ENCODE measurements at places on chromosomes 12 and 14.

DNA sequence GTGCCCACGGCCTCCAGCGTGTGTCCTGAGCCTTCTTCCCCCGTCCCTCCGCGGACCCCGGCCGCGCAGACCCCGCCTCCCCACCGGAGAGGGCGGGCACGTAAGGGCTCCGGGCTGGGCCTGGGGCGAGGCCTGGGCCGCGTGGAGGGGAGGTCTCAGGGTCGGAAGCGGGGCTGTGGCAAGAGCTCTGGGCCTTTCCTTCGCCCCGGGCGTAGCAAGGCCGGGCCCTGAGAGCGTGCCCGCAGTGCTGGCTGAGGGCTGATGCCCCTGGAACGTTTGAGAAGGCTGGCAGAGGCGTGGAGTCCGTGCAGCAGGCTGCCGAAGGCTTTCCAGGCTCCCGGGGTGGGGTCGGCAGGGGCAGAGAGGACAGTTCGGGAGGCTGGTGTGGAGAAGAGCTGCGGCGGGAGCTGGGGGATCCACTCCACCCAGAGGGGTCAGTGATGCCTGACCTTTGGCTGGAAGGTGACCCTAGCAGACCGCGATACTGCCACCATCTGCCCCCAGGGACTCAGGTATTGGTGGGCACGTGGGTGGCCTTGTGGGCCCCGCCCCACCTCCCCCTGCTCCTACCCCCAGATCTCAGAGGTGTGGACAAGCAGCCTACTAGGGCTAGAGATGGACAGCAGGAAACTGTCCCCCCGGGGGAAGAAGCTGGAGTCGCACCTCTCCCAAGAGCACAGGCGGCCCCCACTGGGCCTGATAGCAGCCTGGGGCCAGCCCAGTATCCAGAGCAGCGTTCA, 558 bp downstream of the TEX22 start:
- DNase-seq, result no peak

- DNase-seq, result no peak
Measured at GRCh38 chr14:104928391-104929133, 3.9 kb downstream of the PLD4 start.

GRCh38 chr14:75794615-75795038, 133.6 kb downstream of the TTLL5 start:
- DNase-seq, result peak; percentile 4

DNA sequence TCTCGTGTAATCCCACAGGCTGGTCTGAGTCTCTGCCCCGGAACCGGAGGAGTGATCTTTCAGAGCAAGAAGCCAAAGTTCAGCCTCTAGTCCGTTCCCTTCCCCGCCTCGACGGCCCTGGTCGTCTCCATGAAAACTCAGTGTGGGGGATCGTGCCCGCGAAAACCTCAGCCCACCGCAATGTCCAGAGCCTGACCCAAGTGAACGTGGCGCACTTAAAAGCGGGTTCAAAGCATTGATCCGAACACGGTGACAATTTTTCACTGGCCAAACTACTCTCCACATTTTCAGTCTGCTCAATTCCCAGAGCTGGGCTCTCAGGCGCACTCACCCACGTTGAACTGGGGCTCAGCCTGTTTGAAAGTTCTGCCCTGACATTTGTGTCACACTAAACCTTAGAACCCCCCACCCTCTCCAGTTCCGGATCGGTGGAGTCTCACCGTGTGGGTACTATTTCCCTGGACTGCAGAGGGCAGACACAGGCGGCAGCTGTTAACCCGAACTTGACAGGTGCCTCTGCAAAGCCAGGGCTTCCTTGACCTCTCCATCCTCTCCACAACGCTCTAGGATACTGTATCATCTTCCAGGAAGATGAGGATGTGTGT, 886 bp upstream of the PRICKLE1 start:
- no peak for DNase-seq

- no peak for DNase-seq
Measured at GRCh38 chr12:44384136-44384535, 492.0 kb downstream of the NELL2 start.

DNA sequence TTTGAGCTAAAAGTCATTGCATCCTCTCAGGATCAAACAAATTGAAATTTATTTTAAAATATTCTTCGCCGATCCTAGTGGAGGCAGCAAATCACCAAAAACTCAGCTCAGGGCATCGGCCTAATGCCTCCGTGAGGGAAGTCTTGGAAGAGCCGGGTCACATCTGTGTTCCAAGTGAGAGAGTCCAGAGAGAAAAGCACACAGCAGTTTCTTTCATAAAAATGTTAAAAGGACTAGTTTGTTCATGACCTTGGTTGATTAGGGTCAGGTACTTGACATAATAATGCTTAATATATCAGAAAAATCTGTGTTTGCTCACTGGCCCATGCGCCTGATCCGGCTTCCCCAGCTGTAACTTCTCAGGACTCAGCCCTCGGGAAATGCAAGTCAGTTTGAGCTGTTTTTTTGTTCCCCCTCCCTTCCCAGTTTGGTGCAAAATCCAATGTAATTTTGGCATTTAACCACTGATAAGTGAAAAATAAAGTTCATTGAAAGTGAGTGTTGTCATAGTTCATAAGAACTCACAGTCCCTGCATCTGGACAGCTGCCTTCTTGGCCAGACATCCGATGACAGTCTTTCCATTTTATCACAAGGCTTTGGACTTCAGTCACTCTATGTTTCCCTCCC, 161.7 kb downstream of the CAND1 start:
- DNase-seq, result no peak

- DNase-seq, result peak; percentile 23
Measured at GRCh38 chr12:82730953-82731459, 44.3 kb downstream of the TMTC2 start.

GRCh38 chr12:129772501-129773493, 131.0 kb downstream of the TMEM132D start:
- DNase-seq, result no peak

DNA sequence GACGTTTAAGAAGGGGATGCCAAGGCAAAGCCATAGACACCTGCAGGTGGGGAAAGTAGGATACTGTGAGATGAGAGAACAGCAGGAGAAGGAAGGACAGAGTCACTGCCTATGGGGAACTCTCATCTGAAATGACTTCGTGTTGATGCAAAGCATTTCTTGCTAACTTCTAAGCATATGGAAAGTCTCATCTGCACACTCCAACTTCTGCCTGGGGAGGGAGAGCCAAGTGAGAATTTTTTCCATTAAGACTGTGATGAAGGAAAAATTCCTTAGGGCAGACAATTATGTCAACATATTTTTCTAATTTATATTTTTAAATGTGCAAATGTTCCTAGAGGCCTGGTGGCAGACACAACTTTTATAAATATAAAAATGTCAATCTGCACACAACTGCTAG, 115.3 kb downstream of the IPO8 start:
- no peak for DNase-seq

- no peak for DNase-seq
Measured at GRCh38 chr12:59055204-59055860, 135.0 kb upstream of the LRIG3 start.

GRCh38 chr12:49962861-49963765, 1.4 kb downstream of the AQP5 start:
- peak; percentile 79 for DNase-seq

DNA sequence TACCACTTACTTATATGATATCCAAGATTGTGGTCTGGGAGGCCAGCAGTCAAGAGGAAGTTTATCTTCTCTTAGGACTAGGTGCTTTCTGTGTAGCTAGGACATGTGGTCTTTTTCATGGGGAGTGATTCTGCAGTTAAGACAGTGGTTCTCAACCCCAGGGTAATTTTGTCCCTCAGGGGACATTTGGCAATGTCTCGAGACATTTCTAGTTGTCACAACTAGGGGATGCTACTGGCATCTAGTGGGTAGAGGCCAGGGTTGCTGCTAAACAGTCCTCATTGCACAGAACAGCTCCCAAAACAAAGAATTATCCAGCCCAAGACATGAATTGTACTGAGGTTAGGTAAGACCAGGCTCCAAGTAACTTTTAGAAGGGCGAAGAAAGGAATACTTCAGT, 20.0 kb downstream of the AMDHD1 start:
- DNase-seq, result no peak

- DNase-seq, result no peak
Measured at GRCh38 chr14:101181446-101182313, 278.2 kb upstream of the RTL1 start.
